ENCODE measurements at places on chromosomes 12 and 14. TPM values are rescaled to one million over a fixed set of nuclear protein-coding genes. Genes with fewer than 3 reads are reported as not detected.

MMP19 gene
- 0.47 TPM for polyA plus RNA-seq

ARHGEF25 gene
- polyA plus RNA-seq, result 27.8 TPM

C12orf56 gene
- polyA plus RNA-seq, result 1.4 TPM

ZDHHC22 gene
- 0.46 TPM for polyA plus RNA-seq

TTC7B gene
- 51.3 TPM for polyA plus RNA-seq

SRRM4 gene
- not detected for polyA plus RNA-seq

C12orf75 gene
- 91.1 TPM for polyA plus RNA-seq

ACRBP gene
- polyA plus RNA-seq, result 4.6 TPM

C14orf93 gene
- 18.3 TPM for polyA plus RNA-seq

CELA1 gene
- not detected for polyA plus RNA-seq

IQSEC3 gene
- polyA plus RNA-seq, result 4.5 TPM

AHSA1 gene
- 249 TPM for polyA plus RNA-seq

C1QL4 gene
- 1.5 TPM for polyA plus RNA-seq

GRCh38 chr12:29574500-29574899 lies 77.0 kb upstream of the OVCH1 start:
- DNase-seq, result no peak

- no peak for DNase-seq
These were observed 9.7 kb downstream of the MLH3 start for GRCh38 chr14:75041613-75042012.

- no peak for DNase-seq
These were observed 80.5 kb downstream of the TMEM260 start for GRCh38 chr14:56659964-56660551.

- no peak for DNase-seq
These were observed 24.7 kb upstream of the B4GALNT1 start for GRCh38 chr12:57657744-57658143.

GRCh38 chr12:597926-598568 lies 65.2 kb downstream of the NINJ2 start:
- DNase-seq, result no peak

GRCh38 chr12:61546296-61546695 lies 713.9 kb upstream of the USP15 start:
- DNase-seq, result no peak

DNA sequence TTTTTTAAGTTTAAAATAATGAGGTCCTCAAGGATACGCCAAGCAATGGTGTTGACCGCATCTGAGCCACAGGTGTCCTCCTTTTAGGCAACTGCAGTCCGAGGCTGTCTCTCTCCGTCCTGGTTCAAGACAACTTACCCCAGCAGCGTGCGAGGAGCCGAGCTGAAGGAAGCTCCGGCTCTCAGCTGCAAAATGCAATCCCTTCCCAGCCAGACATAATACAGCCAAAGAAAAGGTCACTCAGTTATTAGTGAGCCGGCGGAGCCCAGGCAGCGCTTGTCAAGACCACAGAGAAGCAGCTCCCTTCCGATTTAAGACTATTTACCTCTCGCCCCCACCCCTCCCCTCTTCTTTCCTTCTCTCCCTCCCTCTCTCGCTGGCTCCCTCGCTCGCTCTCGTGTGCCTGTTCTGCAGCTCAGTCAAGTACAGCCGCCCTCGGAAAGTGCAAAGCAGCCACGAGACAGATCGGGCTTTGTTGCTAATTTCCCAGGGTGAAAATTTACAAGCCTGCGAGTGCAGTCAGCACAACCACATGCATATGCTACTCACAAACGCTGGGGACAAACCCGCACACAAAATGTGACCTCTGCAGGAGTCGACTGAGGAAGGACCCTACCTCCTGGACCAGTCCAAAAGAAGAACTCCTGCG lies 363 bp upstream of the LMO3 start:
- no peak for DNase-seq

DNA sequence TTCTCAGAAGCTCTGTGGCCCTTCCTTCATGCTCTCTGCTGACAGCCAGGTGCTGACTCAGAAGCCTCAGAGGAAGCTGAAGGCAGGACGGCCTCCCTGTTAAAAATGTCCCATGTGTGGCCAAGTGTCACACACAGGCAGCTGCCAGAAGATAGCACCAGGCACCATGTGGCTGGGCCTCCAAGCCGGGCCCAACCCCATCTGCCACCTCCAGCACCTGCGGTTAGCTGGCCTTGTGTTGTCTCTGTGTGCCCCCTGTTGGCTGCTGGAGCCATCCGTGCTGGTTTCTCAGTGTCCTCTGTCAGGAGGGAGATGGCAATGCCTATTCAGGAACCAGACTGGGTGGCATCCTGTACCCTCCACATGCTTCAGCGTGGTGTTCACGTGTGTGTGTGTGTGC lies 63.2 kb downstream of the TSPAN11 start:
- no peak for DNase-seq

DNA sequence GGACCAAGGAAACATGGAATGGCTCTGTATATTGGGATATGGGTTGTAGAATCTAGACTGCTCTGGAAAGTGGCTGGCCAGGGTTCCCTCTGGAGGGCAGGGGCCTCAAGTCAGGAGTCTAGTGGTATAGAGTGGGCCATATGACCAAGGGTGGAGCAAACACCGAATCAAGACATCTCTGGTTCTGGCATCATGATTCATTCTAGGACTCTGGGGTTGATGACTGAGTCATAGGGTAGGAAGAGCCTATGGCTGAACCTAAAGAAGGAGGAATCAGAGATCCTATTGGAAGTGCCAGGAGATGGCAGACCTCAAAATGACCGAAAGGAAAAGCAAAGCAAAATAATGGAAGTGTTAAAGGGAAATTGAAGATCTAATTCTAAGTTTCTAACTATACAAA lies 356.4 kb upstream of the PRICKLE1 start:
- DNase-seq, result no peak

DNA sequence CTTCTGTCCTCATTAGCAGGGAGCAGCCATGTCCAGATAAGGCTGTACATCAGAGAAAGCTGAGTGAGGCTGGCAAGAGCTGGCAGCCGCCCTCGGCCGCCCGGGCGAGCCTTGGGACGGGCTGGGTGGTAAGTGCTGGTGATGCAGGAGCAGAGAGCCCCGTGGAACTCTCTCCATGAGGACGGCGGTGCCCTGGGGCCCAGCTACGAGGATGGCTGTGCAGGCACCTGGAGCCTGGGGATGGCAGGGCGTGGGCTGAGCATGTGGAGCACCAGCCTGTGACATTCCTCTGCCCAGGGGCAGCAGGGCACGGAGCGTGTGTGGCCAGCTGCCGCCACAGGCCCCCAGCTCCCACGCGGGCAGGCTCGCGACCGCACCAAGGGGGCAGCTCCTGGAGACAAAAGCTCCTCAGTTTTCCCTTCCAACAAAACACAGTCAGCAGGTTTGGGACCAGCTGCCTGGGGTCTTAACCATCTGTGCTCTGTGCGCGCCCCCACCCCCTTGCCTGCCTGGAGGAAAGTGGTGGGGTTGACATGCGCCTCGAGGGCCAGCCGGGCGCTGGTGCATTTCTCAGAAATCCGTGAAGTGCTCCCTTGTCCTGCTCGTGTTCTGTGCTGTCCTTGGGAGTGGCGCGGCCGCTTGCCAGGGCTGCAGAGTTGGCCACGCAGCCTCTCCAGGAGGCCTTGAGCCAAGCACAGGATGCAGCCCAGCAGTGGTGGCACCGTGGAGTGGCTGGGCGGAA lies 21.4 kb downstream of the PACS2 start:
- no peak for DNase-seq

DNA sequence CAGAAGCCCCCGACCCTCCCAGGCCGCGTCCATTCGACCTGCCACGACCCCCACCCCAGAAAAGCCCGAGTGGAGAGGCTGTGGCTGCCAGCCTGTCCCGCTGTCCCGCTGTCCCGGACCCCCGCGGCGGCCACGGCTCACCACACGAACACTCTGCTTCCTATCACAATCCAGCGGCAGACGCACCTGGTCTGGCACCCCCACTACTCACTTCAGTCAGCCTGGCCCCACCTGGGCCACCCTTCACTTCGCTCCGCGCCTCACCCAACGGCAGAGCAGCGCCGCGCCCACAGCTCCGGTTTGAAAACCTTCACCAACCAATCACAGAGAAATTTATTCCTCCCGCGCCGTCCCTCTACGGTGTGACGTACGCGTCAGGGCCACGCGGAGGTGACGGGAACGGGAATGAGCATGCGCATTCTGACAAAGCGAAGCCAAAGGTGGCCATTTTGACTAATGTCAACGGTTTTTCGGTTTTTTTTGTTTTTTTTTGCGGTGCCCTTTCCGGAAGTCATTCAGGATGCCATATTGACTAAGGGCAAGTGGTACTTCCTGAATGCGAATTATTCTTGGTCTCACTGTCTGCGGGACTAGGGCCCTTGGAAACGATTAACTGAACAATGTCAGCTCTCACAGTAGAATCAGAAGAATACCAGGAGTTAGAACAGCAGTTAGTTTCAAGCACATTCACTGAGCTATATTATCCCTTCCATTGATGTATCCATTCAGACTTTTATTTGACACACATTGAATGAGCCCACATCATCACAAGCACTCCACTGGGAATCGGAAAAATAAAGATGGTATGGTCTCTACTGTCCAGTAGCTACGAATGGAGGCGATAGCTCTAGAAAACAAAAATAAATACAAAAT lies at the start of gene RACGAP1:
TSS of gene RACGAP1 (minus strand) at position 308 of the 873 bp plus-strand sequence. CDS start 8,779 bp downstream, outside the sequence.
- peak; percentile 98 for DNase-seq

- no peak for DNase-seq
These were observed 310.5 kb downstream of the ETNK1 start for GRCh38 chr12:22935501-22935900.

DNA sequence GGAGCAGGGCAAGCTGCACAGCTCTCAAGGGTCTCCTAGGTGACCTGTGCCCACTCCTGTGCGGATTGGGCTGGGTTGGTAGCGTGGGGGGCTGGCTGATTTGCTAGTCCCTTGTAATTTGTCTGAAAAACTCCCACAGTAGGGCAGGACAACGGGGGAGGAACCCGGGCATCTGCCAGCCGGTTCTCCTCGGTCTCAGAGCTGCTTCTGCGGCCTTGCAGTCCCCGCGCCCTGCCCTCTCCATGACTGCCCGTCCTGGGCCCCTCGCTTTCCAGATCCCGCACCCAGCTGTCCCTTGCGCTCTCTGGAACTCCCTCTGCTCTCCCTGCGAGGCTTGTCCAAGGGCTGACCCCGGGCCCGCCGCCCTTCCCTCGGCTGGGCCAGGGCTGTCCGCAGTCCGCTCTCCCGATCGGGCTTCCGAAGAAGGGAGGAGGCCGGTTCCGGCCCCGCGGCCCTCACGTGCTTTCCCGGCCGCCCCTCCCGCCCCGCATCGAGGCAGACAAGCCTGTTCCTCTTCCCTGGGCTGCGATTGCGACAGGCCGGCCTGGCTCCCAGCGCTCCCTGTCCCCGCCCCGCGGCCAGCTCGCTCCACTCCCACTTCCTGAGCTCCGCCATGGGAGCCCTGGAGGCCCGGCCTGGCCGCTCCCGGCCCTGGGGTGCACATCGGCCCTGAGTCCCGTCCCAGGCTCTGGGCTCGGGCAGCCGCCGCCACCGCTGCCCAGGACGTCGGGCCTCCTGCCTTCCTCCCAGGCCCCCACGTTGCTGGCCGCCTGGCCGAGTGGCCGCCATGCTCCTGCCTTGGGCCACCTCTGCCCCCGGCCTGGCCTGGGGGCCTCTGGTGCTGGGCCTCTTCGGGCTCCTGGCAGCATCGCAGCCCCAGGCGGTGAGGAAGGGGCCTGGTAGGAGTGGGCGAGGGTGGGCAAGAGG lies at the start of gene LTBR:
TSS of gene LTBR (plus strand) at position 591 of the 927 bp plus-strand sequence. CDS start at position 788, 197 bp downstream.
- peak; percentile 68 for DNase-seq

DNA sequence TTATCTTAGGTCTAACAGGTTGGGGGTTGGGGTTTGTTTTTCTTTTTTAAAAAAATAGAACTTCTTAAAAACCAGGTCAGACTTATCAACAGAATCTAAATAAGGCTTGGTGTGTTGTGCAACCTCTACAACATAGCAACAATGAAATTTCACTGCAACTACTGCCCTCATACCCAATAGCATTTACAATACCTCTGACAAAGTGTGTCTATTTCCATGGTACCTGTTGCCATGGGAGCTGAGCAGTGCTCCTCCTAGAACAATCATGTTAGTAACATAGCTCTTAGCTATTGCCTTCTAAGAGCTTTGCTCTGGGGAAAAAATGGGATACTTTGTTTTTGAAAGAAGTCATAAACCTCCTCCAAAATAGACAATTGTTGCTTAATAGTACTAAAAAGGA lies 103.3 kb upstream of the CCDC175 start:
- no peak for DNase-seq

- DNase-seq, result no peak
These were observed 2.3 kb downstream of the KLRG1 start for GRCh38 chr12:8991371-8992345.

DNA sequence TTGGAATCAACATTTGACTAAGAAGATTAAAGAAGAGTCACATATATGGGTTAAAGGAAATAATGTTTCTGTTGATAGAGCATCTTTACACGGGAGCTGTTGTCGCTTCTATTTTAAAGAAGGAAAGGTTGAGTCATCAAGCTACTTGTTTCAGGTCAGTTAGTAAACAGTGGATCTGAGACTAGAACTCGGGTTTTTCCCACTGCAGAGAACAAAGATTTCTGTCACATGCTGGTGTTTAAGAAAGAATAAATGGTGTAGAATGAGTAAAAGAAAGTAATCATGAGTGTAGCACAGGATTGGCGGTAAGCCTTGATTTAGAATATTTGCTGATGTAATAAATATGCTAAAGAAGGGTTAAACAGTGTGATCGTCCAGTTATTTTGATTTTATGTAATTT lies 455.5 kb downstream of the AEBP2 start:
- no peak for DNase-seq

DNA sequence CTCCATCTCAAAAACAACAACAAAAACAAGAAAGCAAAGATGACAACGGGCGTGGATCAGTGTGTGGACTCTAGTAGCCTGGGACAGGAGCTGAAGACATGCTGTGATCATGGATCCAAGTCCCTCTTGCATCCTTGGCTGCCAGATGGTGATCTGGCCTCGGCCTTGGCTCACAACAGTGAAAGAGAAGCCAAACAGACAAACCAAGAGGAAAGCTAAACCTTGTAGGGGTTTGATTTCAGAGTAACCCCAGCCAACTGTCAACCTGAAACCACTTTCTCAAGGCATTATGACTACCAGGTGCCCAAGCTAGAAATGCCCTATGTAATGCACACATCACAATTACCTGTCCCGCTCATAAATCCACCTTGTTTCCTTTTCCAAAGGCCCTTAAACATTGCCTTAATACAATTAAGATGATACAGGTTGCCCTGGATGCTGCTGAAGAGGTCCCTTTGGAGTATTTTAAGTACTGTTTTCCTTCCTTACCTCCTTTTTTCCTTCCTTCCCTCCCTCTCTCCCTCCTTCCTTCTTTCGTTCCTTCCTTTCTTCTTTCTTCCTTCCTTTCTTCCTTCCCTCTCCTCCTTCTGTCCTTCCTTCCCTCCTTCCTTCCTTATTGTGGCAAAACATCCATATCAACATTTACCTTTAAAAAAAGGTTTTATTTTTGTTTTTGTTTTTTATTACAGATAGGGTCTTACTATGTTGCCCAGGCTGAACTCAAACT lies 41.4 kb upstream of the NINJ2 start:
- DNase-seq, result no peak

DNA sequence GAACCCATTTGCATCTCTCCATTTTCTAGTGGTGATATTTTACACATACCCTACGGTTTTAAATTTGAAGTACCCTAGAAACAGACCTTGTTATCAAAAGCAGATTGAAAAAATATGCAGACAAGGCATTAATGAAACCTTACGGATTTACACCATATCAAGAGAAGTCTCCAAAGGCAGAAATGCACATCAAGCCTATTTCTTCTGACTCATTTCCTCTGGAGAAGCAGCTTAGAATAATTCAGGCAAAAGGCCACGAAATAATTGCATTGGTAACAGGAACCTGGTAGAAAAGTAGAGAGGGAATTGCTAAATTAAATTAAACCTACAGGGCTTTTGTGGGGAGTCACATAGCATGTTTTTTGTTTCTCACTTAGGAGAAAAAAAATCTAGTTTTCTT lies 34.7 kb downstream of the KICS2 start:
- DNase-seq, result no peak

Data from right renal cortex interstitium (tissue), 3 donors.